NCI-H2107 (cell line): ENCODE measurements at places on chromosomes 13 and 19.

DNA sequence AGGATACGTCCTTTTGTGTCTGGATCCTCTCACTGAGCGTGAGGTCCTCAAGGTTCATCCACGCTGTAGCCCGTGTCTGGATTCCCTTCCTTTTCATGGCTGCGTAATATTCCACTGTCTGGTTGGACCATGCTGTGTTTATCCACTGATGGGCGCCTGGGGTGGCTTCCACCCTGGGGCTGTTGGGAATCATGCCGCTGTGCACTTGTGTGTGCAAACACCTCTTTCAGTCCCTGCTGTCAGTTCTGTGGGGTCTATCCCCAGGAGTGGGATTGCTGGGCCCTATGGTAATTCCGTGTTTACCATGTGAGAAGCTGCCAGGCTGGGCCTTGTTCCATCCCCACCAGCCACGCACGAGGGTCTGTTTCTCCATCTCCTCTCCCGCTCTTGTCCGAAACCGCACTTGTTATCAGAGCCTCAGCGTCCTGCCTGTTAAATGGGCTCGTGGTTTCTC, 98.6 kb downstream of the GADD45B start:
- DNase-seq, result no peak

DNA sequence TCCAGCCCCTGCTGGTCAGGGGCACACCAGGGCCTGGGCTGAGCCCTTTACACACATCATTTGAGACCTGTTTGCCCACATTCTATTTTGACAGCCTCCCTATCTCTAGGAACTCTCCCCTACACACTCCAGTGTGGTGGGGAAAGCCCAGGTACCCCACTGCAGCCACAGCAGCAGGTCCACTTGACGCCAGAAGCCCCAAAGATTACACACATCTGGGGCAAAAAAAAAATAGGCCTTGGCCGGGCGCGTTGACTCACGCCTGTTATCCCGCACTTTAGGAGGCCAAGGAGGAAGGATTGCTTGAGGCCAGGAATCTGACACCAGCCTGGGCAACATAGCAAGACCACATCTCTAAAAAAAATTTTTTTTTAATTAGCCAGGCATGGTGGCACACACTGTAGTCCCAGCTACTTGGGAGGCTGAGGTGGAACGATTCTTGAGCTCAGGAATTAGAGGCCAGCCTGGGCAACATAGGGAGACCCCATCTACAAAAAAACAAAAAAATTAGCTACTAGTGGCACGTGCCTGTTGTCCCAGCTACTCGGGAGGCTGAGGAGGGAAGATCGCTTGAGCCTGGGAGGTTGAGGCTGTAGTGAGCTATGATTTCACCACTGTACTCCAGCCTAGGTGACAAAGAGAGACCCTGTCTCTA, 18.0 kb upstream of the CD22 start:
- DNase-seq, result no peak

DNA sequence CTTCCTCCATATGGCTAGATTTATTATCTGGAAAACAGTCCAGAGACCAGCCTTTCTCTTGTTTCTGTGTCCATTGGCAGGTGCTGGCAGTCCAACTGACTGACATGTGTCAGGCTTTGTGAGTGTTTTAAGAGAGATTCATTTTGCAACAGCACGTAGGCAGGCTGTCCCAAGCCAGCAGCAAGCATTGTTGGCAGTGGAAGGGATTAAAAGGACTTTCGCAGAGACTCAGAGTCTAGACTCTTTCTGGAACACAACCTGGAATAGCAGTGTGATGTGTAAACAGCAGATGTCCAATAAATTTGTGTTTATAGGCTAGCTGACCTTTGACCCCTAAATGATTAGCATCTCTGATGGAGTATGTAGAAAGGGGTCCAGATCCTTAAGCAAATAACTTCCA, 222.2 kb upstream of the SERP2 start:
- DNase-seq, result no peak

GRCh38 chr19:6010107-6010506, 32.2 kb upstream of the RANBP3 start:
- DNase-seq, result no peak

GRCh38 chr19:45526143-45526542, 18.9 kb downstream of the VASP start:
- no peak for DNase-seq

DNA sequence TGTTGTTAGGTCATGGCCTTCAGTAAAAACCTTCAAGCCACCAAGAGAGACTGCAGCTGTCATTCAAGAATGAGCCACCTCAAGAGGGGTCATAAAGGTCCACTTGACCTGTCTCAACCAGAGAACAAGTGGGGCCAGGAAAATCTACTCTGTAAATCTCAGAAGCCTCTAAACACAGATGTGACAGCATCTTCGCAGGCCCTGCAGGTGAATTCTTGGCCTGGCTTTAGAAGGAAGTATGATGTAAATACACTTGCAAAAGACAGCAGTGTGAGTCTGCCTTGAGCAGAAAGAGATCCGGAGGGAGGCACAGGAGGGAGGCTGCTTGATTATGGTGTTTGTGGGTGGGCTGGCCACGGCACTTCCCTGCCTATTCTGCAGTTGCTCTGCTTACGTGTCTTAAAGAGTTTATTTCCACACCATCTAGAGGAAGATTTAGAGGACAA, 1082.9 kb downstream of the UQCRFS1 start:
- DNase-seq, result no peak

DNA sequence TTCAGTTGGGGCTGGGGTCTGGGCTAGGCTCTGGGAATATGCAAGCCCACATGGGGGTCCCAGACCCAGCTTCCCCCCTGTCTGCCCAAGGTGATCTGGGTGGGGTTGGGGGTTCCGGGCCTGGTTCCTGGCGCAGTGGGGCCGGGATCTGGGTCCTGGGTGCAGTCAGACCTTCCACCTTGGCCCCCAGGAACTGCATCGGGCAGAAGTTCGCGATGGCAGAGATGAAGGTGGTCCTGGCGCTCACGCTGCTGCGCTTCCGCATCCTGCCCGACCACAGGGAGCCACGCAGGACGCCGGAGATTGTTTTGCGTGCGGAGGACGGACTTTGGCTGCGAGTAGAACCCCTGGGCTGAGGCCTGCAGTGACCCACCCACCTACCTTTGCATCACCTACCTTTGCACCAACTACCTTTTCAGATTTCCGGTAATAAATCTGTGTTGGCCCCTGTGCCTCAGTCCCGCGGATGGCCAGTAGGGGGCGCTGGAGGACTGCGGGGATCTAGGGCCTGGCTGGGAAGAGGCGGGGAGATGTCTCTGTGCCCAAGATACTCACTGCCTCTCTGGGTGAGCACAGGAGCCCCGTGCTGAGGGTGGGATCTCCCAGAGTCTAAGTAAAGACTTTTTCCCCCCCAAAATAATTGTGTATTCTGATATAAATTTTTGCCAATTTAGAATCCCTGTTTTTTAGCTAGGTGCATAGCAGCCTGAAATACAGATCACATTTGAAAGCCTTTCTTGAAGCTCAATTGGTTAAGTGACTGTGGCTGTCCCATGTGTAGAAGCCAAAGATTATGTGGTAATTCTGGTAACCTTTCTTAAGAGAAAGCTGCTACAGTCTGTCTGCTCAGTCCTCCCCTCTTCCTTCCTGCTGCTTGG, 11.5 kb upstream of the CYP4F3 start:
- peak; percentile 56 for DNase-seq

- no peak for DNase-seq
Observed at GRCh38 chr13:32125751-32126150, 94.2 kb downstream of the FRY start.

DNA sequence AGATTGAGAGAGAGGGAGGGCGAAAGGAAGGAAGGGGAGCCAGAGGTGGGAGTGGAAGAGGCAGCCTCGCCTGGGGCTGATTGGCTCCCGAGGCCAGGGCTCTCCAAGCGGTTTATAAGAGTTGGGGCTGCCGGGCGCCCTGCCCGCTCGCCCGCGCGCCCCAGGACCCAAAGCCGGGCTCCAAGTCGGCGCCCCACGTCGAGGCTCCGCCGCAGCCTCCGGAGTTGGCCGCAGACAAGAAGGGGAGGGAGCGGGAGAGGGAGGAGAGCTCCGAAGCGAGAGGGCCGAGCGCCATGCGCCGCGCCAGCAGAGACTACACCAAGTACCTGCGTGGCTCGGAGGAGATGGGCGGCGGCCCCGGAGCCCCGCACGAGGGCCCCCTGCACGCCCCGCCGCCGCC, at the start of gene TNFSF11:
TSS of gene TNFSF11 (plus strand) at position 142 of the 400 bp plus-strand sequence. CDS start at position 294, 152 bp downstream.
- no peak for DNase-seq

- no peak for DNase-seq
Observed at GRCh38 chr19:55619286-55619685, 5.1 kb downstream of the ZNF784 start.

DNA sequence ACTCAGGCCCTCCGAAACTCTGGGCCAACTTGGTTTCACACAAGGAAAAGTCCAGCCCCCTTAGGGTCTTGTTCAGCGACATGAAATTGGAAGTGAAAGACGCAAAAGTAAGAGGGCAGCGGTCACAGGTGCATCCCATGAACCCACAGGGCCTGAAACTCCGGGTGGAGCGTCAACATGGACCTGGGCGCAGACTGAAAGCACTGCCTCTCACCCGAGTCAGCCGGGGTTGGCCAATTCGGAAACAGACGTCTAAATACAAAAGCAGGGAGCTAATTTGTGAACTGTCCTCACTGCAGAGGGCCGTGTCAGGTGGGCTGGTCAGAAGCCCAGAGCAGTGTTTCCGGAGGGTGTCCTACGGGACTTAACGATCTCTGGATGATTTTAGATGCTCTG, 26.7 kb downstream of the ADPRHL1 start:
- no peak for DNase-seq

- DNase-seq, result no peak
Observed at GRCh38 chr19:29645911-29646310, 19.4 kb upstream of the PLEKHF1 start.

- peak; percentile 39 for DNase-seq
Observed at GRCh38 chr13:99702687-99703319, 201.5 kb downstream of the TM9SF2 start.

DNA sequence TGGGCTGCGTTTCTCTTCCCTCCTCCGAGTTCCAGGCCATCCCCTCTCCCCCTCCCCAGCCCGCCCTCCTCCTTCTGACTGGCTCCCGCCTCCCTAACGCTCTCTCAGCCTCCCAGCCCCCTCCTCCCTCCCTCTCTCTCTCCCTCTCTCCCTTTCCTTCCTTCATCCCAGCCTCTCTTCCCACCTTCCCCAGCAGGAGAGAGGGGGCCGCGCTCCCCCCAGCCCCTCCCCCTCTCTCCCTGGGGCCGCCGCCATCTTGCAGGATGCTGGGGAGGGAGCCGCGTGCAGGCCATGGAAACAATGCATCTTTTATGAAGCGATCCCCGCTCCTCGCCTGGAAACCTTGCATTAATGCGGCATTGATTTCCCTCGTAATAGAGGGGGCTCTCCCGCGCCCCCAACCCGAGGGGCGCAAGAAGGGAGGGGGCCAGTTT, 42.6 kb upstream of the ADGRL1 start:
- DNase-seq, result peak; percentile 50

DNA sequence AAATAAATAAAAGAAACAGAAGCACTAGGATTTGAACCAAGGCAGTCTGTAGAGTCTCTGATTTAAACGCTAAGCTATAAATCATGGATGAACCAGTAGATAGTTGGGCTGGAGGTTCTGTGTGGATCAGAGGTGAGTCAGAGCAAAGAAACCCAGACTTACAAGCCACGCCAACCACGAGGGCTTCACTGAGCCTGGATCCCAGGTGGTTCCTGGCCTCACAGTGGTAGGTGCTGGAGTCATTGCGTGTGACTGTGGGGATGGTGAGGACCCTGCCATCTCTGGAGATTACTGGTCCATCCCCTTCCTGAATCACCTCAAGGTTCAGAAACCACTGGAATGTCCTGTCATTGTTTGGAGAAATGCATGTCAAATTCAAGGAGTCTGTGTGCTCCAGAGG, 19.3 kb upstream of the CEACAM20 start:
- DNase-seq, result no peak

- no peak for DNase-seq
Observed at GRCh38 chr13:19836472-19836871, 27.0 kb downstream of the ZMYM5 start.

- DNase-seq, result no peak
Observed at GRCh38 chr13:114118511-114119123, 13.8 kb downstream of the RASA3 start.
